ENCODE measurements at places on chromosomes 2 and 18.

- DNase-seq = no peak
Measured at GRCh38 chr18:44682871-44683221, 2.2 kb downstream of the SETBP1 start.

DNA sequence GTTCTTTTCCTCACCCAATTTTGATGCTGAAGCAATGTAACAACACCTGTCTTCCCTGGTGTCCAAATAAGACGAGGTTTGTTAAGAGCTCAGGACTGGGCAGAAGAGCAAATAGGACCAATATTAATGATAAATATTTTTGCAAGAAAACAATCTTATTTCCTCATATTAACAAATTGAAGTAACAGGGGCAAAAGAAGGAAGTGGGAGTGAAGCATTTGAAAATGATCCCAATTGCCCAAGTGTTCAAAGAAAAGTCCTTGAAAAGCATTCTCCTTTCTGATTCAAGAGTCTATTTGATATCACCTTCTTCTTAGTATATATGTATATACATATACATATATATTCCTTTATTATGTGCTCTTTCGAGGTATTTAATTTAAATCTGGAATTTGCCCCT, 418.8 kb downstream of the ARHGAP15 start:
- no peak for DNase-seq

DNA sequence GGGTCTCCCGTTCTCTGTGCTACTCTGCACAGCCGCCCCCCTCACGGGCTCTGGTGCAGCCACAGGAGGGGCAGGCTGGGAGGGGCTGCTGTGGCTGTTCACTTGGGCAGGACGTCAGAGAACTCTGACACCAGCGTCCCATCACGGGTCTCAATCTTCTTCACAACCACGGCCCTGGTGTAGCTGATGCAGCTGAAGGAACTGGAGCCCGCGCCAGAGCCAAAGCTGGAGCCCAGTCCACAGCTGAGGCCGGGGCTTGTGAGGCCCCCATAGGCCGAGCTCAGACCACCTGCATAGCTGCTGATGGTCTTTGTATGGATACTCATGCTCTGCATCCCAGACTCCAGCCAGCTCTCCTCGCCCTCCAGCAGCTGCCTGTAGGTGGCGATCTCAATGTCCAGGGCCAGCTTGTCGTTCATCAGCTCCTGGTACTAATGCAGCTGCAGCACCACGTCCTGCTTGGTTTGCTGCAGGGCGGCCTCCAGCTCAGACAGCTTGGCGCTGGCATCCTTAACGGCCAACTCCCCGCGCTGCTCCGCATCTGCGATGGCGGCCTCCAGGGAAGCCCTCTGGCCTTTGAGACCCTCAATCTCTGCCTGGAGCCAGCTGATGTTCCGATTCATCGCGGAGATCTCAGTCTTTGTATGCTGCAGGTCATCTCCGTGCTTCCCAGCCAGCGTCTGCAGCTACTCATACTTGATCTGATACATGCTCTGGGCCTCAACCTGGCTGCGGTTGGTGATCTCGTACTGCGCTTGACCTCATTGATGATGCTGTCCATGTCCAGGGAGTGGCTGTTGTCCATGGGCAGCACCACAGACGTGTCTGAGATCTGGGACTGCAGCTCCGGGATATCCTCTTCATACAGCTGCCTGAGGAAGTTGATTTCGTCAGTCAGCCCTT, 7.4 kb upstream of the DUSP19 start:
- peak; percentile 33 for DNase-seq

DNA sequence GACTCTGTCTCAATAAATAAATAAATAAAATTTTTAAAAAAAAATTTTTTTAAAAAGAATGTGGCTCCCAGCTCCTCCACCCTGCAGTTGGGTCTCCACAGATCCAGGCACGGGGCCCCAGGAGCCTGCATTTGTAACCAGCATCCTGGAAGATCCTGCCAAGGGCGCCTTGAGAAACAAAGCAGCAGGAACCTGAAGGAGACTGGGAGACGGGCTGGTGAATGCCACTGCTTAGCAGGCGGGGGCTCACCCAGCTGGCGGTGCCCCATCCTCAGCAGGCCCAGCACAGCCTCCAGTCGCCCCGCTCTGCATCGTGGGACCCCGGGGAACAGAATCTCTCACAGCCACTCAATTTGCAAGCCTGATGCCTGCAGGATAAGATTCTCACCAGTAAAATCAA, 187.5 kb upstream of the SALL3 start:
- no peak for DNase-seq

DNA sequence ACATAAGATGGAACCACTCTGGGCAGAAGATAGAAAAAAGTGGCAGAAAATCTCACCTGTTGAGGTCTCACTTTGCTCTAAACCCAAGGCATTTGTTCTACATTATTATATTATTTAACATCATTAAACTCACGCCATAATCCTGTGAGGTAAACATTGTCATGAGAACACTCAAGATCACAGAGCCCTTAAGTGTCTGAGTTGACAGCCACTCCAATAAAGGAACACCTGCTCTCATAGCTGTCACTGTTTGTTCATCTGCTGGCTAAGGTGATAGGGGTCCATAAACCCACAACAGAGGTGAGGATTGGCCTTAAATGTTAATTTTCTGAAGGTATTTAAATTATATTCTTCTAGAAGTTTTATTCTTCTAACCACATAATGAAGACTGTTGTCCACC, 439.7 kb downstream of the RIT2 start:
- DNase-seq = no peak

- no peak for DNase-seq
Measured at GRCh38 chr2:47050021-47050760, 104.9 kb downstream of the STPG4 start.

DNA sequence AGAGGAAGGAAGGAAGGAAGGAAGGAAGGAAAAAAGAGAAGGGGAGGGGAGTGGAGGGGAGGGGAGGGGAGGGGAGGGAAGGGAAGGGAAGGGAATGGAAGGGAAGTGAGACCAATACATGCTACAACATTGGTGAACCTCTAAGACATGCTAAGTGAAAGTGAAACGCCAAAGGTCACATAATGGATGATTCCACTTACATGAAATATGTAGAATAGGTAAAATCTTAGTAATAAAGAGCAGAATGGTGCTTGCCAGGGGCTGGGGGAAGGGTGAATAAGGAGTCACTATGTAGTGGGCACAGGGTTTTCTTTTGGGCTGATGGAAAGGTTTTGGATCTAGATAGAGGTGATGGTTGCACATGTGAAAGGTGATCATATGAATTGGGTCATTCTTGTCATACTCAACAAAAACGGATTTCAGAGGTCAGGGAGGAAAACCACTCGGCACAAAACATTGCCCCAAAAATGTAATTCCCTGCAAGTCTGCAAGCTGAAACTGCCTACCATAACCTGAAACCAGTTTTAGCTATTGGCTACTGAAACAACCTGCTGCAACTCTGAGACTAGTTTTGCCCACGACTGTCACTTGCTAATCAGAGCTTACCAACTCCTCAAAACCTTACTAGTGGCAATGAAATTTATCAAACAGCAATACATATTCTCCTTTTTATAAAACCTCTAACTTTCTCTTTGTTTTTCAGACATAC, 59.2 kb downstream of the CCDC141 start:
- no peak for DNase-seq

DNA sequence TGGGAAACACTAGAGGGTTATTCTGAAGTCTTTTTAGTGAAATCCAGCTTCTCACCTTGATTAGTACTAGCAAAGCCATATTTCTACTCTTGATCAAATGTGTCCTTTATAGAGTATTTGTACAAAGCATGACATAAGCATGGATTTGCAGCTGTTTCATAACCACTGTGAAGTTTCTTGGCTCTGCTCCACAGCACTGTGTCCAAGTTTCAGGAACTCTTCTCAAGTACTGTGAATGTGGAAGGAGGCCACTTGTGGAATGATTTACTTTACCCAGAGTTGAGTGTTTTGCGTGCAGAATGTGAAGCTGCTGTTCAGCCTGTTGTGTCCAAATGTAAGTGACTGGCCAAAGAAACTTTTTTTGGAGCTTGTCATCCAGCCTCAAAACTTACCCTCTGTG, 16.2 kb upstream of the MAPRE2 start:
- peak; percentile 60 for DNase-seq

- no peak for DNase-seq
Measured at GRCh38 chr18:5444269-5444668, 99.5 kb downstream of the EPB41L3 start.

- DNase-seq = no peak
Measured at GRCh38 chr2:39266139-39266805, 22.5 kb upstream of the CDKL4 start.

DNA sequence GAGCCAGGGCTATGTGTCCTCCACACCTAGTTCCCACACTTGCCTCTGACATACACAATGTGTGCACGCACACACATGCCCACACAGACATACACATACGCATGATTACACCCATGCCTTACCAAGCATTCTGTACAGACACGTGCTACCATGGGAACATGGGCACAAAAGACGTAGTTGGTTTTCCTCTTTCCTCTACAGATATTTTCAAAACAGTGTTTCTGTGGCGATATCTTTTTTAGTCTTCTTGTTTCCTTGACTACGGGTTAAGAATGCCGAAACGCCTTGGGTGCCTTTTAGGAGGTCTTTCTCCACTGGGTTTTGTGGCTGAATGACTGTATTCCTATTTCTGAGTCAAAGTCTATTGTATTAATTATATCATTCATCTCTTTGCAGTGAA, 75.5 kb upstream of the SPTBN1 start:
- DNase-seq = no peak

Data from HFFc6 (cell line).